ENCODE measurements at places on chromosomes 7 and 10.

DNA sequence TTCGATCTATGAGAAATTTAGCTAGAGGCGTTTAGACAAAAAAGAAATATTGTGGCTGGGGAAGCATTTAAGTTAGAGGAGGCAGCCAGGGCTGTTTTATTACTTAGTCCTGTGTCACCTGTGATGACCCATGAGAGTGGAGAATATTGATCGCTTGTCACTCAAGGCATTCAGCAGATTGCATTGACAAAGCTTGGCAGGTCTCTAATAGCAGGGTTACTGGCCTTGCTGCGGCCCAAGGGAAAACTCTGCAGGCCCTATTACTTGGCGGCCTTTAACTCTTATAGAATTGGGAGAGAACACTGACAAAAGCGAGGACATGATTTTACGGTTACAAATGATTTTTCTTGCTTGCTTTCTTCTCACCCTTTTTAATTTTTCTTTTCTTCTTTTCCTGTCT, 473.5 kb downstream of the AUTS2 start:
- DNase-seq, result no peak

DNA sequence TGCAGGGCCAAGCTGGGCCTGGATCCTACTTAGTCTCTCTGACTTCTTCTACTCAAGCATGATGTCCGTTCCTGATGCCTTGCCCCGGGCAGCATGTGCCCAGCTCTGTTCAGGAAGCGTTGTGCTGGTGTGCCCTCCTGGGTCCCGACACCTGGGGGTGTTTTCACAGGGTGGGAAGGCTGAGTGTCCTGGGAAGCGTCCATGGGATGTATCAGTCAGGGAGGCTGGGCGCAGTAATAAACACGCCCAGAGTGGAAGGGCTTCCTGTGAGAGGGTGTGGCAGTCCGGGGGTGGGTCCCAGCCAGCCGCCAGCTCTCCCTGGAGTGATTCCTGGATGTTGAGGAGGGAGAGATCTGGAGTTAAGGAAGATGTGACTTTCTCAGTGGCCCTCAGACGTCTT, 29.0 kb downstream of the FOXK1 start:
- DNase-seq, result no peak

DNA sequence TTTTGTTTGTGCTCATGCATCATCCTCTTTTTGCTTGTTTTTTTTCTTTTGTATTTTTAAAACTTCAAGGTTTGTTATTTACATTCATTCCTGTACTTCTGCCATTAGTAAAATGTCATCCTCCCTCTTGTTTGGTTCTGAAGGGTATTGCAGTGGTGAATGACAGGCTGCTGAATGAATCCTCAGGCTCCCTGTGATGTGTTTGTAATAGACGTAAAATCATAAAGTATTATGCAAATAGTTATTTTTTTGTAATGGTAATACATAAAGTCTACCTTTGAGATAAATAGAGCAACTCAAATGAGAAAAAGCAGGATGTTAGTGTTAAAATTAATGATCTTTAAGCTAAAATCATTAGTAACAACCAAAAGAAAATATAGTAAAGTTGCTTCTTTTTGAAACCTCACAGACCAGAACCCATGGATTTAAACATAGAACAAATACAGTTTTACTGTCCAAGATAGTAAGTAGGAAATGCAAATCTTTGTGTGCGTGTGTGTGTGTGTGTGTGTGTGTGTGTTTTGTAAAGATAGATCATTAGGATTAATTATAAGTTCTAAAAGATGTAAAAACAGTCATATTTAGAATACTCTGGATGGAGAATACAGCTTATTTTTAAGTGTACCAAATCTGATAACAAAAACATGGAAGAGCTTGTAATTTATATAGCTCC, 4.5 kb downstream of the GLCCI1 start:
- DNase-seq, result no peak

- DNase-seq, result no peak
Measured at GRCh38 chr10:5904227-5904626, 14.2 kb downstream of the FBH1 start.

Measured in stimulated activated CD8-positive, alpha-beta memory T cell treated with anti-CD3 and anti-CD28 coated beads, Interleukin-7, amount 100 ng/mL, for 4 hours (primary cell).